ENCODE measurements at places on chromosomes 13 and 19. TPM values are rescaled to one million over a fixed set of nuclear protein-coding genes. Genes with fewer than 3 reads are reported as not detected.

DNA sequence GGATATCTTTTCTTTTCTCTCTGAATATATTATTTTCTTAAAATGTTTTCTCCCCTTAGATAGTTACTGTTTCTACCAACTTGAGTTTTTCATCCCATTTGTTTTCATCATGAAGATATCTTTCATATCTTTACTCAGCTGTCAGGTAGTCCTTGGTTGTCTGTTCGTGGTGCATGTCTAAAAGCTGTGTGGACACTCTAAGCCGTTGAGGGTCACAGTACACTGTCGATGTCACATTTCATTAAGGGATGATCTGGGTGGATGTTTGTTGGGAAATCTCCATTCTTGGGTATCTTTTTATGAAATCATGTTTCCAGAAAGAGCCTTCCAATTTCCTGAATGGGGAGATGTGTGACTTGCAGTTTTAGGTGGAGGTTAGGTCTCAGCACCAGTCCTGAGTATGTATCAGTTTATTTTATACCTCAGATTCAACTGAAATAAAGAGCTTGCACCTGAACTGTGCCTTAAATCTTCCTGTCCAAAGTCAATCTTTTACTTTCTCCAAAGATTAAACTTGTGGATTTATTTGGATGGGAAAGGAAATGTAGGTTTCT lies 23.2 kb downstream of the ZMYM2 start:
- no peak for DNase-seq
- peaks cover 37% of the 10 kb centered on the region for H3K4me1 ChIP-seq
- no peak overlapping the region for H3K4me3 ChIP-seq
- H3K27me3 ChIP-seq = no peaks in the 10 kb centered on the region

OR7C1 gene
- not detected for total RNA-seq

PRRG2 gene
- total RNA-seq = 1.2 TPM

DNA sequence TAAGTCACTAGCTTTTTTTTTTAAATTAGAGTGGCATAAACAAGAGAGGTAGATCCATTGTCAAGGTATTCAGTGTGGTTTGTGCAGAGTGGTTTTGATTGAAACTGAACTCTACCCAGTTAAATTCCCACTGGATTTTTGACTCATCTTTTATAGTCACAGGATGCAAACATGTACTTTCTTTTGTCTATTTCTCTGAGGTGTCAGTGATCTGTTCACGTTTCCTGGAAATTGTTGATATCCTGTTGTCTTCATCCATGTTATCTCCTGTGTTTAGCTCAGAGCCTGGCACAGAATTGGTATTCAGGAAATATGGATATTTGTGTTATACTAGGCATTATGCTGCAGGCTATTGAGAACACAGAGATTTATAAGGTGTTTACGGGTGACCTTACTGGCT lies 119.7 kb downstream of the PCCA start:
- DNase-seq = no peak
- peaks cover 16% of the 10 kb centered on the region for H3K4me1 ChIP-seq
